ENCODE measurements at places on chromosomes 1 and 21.

- DNase-seq: no peak
Observed at GRCh38 chr1:146036241-146036964, 14.9 kb upstream of the HJV start.

DNA sequence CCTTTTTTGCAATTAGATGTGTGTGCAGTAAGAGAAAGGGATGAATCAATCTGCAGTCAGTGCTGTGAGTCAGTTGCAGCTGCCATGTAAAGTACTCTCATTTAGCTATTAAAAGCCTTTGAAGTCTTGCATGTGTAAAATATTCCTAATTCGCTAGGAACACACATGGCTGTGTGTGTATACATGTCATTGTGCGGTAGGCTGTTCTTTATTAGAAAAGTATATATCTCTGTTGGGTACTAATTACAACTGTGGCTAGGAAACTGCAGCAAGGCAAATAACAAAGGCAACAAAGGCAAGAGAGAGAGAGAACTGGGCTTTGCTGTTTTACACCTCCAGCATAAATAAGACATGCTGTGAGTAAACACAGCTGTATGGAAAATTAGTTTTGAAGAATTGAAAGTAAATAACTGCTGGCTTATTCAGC, 41.7 kb downstream of the EPB41 start:
- no peak for DNase-seq

DNA sequence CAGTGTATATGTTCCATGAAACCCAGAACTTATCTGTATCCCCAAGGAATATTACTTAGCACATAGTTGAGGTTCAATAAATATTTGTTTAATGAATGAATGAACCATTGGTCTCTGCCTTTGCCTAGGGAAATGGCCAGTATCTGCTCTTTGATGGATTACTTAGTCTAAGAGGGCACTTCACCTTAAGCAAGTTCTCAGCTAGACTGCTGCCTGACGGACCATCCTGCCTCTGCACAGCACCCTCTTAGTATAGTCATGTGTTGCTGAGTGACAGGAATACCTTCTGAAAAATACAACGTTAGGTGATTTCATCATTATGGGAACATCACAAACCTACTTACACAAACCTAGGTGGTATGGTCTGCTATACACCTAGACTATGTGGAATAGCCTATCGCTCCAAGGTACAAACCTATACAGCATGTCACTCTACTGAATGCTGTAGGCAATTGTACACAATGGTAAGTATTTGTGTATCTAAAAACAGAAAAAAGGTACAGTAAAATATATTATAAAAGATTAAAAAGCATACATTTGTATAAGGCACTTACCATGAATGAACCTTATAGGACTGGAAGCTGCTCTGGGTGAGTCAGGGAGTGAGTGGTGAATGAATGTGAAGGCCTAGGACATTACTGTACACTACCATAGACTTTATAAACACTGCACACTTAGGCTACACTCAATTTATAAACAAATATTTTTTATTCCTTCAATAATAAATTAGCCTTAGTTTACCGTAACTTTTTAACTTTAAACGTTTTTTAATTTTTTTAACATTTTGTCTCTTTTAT, 83.7 kb upstream of the LRRC8D start:
- DNase-seq: no peak

- DNase-seq: no peak
Observed at GRCh38 chr1:154323493-154323892, 1.8 kb upstream of the ATP8B2 start.

DNA sequence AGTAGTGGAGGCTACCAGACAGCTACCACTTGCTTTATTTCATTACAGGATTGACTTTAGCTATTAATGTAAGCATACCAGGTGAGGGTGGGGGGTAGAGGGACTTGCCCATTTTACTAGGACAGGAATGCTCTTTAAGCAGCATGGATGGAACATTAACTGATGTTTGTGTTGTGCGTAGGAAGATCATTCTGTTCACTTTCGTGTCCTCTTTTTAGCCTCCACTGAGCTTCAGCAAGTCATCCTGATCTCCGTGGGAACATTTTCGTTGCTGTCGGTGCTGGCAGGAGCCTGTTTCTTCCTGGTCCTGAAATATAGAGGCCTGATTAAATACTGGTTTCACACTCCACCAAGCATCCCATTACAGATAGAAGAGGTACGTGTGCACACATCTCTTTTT, 29.3 kb downstream of the IFNGR2 start:
- DNase-seq: no peak

- no peak for DNase-seq
Observed at GRCh38 chr21:27346041-27346448, 379.2 kb upstream of the ADAMTS5 start.

All from B cell (primary cell).